ENCODE measurements at places on chromosomes 2 and 18.

DNA sequence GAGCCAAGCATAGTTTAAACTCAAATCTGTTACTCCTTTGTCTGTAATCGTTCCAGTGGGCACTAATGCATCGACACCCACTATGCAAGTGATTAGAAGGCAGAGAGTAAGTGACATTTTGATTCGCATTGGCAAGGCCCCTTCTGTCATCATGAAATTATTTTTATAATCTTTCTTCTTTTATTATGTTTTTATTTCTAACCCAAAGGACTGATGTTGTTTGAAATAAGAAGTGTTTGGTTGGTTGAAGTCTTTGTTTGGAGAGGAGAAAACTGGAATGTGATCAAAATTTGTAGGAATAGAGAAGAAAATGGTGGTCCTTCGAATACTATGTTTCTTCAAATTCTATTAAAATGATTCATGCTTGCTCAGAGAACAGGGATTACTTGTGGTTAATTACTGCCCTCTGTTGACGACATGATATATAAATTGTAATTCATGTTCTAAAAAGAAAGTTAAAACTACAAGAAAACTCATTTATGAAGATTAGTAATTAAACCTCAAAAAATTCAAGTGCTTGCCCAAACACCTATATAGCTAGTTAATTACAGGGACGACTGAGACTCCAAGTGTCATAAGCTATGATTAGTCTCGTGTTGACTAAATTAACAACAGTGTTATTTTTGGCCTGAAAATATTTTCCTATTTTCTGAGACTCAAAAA lies 26.4 kb upstream of the TFPI start:
- no peak for DNase-seq

DNA sequence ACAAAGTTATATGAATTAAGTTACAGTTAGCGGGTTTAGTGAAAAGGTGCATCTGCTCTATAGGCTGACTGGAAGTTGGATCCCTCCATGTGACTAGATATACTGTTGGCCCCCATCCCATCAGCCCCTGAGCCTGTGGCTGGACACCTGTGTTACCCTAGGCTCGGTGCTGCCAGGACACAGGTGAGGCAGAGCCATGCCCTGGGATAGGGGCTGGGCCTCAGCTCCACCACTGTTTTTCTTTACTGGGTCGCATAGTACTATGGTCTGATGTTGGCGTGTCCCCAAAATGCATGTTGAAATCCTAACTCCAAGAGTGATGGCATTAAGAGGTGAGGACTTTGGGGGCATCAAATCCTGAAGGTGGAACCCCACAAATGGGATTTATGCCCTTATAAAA lies 638.6 kb upstream of the ID2 start:
- DNase-seq = no peak

- DNase-seq = no peak
These were observed 114.0 kb downstream of the NEDD4L start for GRCh38 chr18:58158008-58158407.

- no peak for DNase-seq
These were observed 1.3 kb downstream of the YWHAQ start for GRCh38 chr2:9629222-9630116.

DNA sequence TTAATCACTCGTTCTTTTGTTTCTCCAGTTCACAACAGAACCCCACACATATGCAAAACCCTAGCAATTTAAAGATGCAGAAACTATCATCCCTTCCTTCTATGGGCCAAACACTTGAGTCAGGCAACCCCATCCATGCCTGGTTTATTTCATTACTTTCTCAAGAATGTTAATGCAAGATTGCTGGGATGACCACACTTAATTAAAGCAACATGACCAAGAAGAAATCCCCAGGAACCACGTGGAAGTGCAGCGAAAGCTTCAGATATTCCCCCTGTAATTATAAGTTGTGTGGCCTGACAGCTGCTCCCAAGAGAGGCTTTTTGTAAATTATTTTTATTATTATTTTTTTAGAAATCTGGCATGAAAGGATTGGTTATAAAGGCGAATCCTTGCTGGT lies 246.2 kb upstream of the ID2 start:
- no peak for DNase-seq

GRCh38 chr2:200736646-200737274 lies 75.0 kb upstream of the BZW1 start:
- DNase-seq = no peak

DNA sequence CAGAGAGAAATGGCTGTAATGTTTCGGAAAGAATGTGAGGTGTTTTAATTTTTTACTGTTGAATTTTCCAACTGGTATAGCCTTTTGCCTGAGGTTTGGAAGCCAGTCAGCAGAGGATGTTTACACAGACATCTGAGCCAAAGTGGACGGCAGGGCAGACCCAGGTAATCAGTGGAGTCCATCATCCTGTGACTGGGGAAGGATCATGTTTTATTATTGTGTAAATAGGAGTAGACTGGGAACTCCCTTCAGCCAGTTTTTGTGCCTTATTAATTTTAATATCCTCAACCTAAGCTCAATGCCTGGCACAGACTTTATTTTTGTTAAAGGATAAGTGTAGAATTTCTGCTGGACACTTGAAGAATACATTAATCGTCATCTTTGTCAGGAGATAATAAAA lies 142.0 kb upstream of the GAREM1 start:
- DNase-seq = no peak

DNA sequence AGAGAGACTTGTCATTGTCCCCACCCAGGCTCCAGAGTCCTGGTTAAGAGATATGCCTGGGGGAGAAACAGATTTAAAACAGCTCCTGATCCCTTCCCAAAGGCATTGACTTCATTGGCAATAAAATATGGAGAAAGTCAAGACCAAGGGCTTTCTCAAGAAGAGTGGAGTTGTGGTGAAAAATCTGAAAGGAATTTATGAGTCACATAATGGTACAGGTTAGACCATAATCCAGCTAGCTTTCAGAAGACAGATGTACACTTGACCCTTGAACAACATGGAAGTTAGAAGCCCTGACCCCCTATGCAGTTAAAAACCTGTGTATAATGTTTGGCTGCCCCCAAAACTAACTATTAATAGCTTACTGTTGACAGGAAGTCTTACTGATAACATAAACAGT lies 599.1 kb upstream of the SOX11 start:
- DNase-seq = no peak

DNA sequence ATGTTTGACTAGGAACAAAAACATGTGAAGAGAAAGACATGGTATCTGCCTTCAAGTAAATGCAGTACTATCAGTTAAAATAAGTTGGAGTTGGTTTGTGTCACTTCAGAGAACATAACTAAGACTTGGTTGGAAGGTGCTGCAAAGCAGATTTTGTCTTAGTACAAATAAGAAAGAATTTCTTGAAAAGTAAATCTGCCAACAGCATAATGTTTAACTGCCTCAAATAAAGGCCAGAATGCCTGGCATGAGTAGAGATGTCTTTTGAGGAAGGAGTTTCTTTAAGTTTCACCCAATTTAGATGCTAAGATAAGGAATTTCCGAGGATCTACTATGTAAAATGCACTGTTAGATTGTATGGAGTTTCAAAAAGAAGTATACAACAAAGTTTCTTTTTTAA lies 409.7 kb downstream of the PIK3C3 start:
- DNase-seq = no peak

GRCh38 chr2:133414486-133415209 lies 153.6 kb downstream of the NCKAP5 start:
- DNase-seq = no peak

- no peak for DNase-seq
These were observed 202.0 kb upstream of the LRRTM1 start for GRCh38 chr2:80506563-80506962.

DNA sequence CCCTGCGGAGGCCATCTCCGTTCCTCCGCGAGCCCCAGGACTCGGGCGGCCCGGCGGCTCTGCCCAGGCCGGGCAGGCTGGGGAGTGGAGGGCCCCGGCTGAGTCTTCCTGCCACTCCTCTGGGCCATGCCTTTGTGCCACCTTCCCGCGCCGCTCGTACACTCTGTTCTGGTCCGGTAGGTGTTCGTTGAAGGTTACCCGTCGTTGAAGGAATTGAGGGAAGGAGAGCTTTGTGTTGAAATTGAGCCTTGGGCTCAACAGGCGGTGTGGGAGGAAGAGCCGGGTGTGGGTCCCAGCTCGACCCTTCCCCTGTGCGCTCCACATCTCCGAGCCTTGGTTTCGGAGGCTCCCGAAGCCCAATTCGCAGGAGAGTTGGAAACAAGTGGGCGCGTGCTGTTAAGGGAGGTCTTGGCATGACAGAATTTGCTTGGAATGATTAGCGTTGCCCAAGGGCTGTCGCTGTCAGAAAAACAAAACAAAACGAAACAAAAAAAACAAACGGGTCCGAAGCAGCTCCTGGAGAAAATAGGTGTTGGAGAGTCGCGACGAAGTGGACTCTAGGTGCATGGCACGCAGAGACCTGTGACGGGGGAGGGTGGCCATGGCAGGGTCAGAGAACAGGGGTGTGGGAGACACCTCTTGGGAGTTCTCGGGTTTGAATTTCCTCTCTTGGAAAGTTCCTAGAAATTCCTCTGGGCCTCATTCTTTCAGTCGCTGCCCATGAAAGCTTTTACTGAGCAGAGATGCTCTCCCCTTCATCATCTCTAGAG lies 1.2 kb upstream of the MZT2A start:
- no peak for DNase-seq

DNA sequence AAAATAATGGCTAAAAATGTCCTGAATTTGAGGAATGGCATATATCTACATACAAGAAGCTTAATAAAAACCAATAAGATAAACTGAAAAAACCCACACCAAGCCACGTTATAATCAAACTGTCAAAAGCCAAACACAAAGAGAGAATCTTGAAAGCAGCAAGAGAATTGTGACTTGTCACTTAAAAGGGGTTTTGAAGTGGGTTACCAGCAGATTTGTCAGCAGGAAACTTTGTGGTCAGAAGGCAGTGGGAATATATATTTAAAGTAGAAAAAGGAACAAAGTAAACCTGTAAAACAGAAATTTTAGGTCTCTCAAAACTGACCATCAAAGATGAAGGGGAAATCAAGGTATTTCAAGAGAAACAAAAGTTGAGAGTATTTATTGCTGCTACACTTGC lies 171.9 kb upstream of the CNTNAP5 start:
- no peak for DNase-seq

- DNase-seq = no peak
These were observed 18.6 kb downstream of the TMEM182 start for GRCh38 chr2:102780467-102780866.

DNA sequence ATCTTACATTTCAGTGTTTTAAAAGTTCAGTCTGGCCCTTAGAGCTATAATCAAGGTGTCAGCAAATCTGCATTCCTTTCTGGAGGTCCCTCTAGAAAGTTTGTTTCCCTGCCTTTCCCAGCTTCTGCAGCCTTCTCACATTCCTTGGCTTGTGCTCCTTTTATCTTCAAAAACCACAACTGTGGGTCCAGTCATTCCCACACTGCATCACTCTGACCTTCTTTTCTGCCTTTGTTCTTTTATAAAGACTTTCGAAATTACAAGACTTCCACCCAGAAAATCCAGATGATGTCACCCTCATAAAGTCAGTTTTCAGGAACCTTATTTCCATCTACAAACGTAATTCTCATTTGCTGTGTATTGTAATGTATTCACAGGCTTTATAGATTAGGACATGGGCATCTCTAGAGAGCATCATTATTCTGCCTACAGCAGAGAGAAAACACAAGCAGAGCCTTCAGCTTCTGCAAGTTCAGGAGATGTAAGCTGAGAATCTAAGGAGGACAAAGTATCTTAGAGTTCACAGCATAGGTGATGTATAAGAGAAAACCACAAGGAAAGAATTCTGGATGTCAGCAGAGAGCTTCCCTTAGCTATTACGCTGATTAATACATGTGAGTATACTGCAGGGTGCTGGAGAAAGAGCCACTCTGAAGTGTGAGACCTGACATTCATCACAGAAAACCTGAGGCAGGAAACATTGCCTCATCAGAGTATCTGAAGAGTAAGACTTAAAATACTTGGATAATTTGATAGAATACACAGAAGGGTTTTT lies 1100.2 kb downstream of the CBLN2 start:
- DNase-seq = no peak

DNA sequence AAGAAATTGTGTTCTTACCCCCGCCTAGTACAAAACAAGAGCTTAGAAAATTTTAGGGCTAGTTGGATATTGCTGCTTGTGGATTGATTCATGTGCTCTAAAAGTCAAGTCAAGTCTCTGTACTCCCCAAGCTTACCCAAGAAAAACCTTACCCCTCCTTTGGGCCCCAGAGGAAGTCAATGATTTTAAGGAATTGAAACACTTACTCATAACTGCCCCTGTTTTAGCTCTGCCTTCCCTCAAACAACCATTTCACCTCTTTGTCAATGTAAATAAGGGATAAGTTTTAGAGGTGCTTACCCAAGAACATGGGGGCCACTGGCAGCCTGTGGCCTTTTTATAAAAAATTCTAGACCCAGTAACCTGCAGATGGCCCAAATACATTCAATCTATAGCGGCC lies 136.6 kb upstream of the RMP24 start:
- no peak for DNase-seq

GRCh38 chr2:83063511-83063910 lies 1395.6 kb downstream of the SUCLG1 start:
- DNase-seq = no peak

- DNase-seq = no peak
These were observed 264.1 kb upstream of the FN1 start for GRCh38 chr2:215699700-215700538.

DNA sequence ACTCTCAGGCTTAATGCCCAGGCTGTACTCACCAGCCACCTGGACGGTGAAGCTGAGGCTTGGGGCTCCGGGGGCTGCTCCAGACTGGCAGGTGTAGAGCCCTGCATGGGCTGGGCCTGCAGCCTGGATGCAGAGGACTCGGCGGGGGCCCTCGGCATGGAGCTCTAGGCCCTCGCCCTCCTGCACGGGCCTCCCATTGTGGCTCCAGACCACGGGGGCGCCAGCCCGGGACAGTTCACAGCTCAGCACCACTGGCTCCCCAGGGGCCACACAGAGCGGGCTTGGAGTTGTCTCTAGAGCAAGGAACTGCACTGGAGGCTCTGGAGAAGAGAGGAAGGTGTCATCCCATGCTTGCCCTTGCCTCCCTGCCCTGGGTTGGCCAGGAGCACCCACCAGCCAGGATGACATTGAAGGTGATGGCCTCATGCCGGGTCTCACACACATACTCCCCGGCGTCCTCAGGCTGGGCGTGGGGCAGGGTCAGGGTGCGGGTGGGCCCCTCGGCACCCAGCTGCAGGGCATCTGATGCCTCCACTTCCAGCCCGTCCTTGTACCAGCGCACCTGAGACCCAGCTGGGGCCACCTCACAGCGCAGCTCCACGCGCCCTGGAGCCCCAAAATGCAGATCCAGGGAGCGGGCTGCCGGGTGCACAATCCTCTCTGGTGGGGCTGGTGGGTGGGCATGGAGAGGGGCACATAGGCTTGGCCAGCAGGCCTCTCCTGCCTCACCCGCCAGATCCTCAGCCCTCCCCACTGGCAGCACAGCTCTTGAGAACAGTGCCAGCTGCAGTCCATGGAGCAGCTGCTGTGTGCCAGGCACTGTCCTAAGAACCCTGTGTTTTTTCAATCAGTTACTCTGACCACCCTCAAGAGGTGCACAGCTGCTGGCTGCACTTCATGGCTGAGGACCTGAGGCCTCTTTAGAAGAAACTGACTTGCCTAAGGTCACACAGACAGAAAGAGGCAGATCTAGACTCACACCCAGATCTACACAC lies 13.3 kb downstream of the OBSL1 start:
- DNase-seq = no peak

- no peak for DNase-seq
These were observed 1.7 kb upstream of the HOXD12 start for GRCh38 chr2:176097820-176098365.

- DNase-seq = no peak
These were observed 30.6 kb upstream of the PPP3R1 start for GRCh38 chr2:68282811-68283418.
